ENCODE measurements at places on chromosomes 7 and 10.

DNA sequence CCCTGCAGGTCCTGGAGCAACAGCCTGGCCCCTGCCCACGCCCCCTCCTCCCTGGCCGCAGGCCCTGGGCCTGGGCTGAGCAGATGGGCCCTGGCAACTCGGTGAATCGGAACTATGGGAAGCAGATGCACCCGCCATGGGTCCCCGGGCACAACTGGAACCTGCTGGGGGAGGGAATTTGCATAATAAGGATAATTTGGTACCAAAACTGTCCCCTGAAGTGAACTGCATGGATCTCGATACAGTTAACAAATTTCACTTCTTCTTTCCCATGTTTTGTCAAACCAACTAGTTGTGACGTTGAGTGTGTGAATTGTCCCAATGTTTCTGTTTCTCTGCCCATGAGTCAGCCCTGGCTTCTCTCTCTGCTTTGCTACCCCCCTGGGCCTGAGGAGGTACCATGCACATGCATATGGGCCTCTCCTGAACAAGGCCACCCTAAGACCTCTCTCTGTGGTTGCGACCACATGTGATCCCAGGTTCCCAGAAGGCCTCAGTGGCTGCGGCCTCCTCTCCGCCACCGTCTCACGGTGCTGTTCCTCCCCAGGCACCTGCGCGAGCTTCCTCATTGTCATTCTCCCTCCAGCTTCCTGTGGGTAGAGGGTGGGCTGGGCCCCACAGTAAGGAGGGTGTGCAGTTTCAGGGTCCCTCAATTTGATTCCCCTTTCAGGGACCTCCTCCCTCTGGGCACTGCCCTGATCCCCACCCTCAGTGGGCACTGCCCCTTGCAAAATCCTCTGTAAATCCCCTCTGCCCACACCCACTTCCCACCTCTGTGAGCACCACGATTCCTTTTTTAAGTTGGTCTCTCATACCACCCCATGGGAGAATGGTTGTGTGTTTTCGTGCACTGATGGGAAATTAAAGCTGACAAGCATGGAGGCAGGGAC lies 40.0 kb downstream of the FIGNL1 start:
- no peak for DNase-seq

DNA sequence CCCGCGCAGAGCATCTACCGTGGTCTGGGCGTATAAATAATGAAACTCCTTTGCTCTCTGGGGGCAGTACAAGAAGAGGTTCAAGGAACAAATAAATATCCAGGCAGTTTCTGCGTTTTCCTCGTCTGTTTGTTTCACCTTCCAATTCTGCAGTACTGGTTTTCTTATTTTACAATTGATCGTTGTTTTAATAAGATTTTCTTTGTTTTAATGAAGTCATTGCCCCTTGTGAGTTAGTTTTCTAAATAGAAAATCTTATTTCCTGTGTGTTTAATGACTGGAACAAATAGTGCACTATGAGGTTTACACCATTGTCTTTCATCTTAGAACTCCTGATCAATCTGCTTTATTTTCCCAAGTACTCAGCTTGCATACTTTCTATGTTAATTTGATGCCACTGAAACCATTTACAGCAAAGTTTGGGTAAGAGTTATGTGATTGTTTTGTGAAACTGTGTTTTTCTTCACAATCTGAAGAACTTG lies 1.2 kb downstream of the PLEKHA1 start:
- no peak for DNase-seq

GRCh38 chr10:38043516-38043915 lies 33.0 kb downstream of the ZNF33A start:
- DNase-seq = no peak

DNA sequence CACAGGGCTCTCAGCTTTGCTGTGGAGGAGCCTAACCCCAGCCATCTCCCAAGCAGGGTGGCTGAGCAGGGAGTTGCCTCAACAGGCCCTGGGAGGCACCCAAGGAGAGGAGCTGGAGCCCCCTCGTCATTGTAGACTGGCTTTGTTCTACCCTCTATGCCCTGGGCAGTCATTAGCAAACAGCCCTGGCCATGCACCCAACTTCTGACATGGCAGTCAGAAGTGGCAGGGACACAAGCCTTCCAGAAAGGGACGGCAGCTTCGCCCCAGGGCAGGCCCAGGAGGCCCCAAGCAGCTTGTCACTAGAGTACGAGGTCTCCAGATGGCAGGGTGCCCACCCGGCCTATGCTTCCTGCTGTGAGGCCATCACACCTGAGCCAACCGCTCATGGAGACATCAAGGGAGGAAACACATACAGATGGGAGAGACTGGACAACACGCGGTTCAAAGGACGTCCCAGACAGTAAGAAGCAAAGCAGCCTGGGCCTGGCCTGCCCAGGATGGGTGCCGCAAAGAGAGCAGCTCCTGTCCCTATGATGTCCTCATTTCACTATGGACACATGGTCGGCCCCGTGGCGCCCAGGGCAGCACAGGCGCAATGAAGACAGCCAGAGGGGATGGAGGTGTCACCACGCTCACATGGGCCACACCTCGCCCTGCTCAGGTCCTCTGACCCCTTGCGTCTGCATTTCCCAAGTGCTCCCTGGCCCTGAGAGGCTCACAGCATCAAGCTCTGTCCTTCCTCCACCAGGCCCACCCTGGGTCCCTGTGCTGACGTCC lies 190.9 kb upstream of the CXCL12 start:
- DNase-seq = no peak

DNA sequence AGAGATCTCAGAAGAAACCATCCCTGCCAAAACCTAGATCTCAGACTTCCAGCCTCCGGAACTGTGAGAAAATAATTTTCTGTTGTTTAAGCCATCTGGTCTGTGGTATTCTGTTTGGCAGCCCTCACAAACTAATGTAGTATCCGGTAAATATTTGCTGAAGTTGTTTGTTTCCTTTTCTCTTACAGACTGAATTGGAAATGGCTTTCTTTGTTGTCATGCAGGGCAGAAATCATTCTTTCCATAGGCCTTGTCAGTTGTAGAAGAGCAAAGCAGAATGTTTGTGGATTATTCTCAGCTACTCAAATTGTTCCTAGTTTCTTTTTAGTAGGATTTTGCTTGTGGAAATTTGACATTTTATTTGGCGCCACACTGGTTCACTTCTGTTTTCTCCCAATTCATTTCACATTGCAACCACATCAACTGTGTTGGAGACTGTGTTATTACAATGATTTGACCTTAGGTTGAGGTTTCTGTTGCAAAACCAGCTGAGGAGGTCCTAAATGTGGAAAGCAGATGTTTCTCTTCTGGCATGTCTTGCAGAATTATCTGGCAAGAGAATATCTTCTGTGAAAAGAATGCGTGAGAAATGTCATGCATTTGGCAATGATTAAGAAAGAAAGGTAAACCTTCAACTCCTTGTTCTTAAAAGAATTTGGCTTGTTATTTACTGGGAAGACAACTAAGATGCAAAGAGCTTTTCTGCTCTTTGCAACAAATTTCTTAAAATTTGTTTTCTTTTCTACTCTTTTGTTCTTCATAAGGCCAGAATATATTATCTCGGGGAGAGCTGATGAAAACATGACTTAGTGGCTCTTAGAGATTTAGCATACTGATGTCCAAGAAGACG lies 25.8 kb downstream of the ACTA2 start:
- no peak for DNase-seq

GRCh38 chr10:3982746-3983442 lies 197.9 kb upstream of the KLF6 start:
- DNase-seq = no peak

- peak; percentile 49 for DNase-seq
Observed at GRCh38 chr10:22580711-22581110, 133.7 kb downstream of the PIP4K2A start.

DNA sequence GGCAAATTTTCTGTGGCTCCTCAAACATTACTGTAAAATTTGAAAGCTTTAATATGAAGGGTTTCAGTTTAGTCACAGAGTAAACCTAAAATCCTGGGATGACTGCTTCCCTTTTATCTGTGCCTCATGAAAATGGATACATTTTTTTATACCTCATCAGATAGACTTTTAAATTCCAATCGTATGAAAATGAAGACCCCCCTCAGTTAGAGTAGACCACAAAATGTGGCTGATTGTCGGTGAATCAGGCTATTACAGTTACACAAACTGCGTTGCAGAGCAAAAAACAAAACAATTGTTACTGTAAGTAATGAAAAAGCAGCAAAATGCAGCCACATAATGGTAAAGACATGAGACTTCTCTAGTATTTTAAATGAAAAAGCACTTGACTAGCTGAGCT lies 296.2 kb downstream of the CNTNAP2 start:
- no peak for DNase-seq

DNA sequence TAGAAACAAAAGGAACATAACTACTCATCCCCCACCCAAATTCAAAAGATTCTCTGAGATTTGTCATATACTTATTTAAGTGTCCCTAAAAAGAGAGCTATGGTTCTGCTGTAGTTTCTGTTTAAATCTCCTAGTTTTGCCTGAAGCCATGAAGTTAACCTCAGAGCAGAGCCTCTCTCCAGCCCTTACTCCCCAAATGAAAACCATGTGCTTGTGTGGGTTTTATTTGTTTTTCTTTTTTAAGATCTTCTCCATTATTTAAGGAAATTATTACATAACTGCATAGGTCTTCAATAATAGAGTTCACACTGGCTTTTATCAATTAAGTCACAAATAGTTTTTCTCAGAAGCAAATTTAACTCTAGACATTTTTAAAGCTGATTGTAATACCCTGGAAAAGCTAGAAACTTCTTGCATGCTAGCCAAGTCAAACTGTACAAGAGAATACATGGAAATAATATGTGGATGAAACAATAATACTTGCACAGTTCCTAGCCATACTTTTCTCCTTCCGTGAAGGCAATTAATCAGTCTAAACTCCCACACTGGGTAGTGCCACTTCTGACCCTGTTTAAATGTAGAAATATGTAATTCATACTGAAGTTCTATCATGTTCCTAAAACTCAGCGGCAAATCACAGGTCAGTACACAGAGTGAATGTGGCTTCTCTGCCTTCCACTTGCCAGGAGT lies 579.7 kb downstream of the SUGCT start:
- no peak for DNase-seq

- no peak for DNase-seq
Observed at GRCh38 chr10:86373828-86374227, 7.2 kb upstream of the GRID1 start.

- DNase-seq = no peak
Observed at GRCh38 chr10:91700788-91701444, 68.0 kb upstream of the PPP1R3C start.

- no peak for DNase-seq
Observed at GRCh38 chr7:50751146-50751545, 31.6 kb downstream of the GRB10 start.

GRCh38 chr10:22676435-22676834 lies 37.9 kb downstream of the PIP4K2A start:
- no peak for DNase-seq

DNA sequence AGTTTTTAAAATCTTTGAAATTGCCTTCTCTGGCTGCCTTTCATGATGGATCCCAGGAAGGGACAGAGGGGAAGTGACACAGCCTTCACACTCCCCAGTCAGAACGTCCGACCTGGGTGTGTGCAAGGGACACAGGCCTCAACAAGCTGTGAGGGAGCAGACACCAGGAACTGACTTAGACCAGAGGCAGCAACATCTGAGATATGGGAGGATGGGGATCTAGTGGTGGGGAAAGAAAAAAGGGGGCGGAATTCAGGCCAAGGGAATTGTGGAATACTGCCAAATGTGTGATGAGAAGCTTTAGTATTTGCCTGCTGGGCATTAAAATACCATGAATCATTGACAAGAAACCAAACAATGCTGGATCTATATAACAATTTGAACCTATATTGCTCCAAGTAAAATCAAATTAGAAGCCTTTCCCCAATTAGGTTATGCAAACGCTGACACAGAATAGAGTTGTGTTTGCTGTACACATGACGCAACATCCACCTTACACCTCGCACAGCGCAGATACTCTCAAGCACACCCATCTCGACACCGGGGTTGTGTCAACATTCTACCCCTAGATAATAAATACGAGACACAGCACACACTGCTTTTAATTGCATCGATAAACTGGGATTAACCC lies 17.2 kb upstream of the MNX1 start:
- DNase-seq = peak; percentile 40

DNA sequence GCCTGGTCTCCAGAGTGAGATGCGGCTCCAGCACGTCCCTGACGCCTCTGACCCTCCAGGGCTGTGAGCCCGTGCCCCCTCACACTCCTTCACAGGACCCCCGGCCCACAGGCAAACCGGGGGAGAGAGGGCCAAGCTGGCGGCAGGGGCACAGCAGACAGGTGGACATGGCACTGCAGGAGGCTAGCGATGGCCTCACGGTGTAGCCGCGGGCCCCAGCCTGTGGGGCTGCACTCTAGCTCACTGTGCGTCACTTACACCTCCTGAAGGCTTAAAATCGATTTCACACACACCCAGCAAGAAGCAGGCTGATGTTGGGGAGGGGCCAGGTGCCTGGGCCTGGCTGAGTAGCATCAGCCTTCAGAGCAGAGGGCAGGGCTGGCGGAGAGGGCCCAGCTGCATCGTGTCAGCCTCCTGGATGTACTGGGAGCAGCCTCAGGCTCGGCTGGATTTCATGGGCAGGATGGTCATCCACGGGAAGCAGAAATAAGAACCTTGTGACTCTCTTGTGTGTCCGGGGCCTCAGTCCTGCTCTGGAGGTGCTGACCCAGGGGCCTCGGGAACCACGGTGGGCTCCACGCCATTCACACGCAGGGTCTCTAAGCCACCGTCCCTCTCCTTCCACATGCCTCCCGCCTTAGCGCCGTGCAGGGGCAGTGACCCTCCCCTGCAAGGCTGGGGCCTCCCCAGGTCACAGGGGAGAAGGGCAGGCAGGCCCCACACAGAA lies 19.4 kb upstream of the KNDC1 start:
- DNase-seq = no peak

- no peak for DNase-seq
Observed at GRCh38 chr7:90631502-90631901, 35.4 kb downstream of the CDK14 start.

DNA sequence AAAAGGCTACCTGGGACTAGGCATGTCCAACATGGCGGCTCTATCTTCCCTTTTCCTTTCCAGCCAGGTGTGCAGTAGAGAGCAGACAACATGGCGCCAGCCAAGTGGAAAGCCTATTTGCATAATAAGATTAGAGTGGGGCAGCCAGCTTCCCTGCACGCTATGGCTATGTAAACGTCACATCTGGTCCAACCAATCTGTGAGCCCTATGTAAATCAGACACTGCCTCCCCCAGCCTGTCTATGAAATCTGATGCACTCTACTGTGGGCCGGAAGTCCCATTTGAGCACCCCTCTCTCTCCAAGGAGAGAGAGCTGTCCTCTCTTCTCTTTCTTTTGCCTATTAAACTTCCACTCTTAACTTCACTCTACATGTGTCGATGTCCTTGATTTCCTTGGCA lies 984.9 kb upstream of the AUTS2 start:
- DNase-seq = peak; percentile 13

- DNase-seq = no peak
Observed at GRCh38 chr10:9853405-9854355, 1164.0 kb upstream of the CELF2 start.

- DNase-seq = peak; percentile 11
Observed at GRCh38 chr10:63633677-63634487, 112.7 kb downstream of the REEP3 start.

GRCh38 chr10:98610301-98610700 lies 163.6 kb upstream of the HPS1 start:
- DNase-seq = no peak

- no peak for DNase-seq
Observed at GRCh38 chr7:66187905-66188304, 17.2 kb upstream of the TPST1 start.

- DNase-seq = no peak
Observed at GRCh38 chr7:74256491-74257408, 2.6 kb upstream of the RFC2 start.

All from NCI-H510A treated with DMSO at 0.1 percent for 48 hours (cell line).